HFF-Myc (cell line): ENCODE measurements at places on chromosomes 3 and 15.

GRCh38 chr15:34241376-34242330 lies 16.8 kb downstream of the EMC4 start:
- DNase-seq: no peak

- no peak for DNase-seq
Measured at GRCh38 chr3:188174317-188175044, 20.5 kb downstream of the LPP start.

DNA sequence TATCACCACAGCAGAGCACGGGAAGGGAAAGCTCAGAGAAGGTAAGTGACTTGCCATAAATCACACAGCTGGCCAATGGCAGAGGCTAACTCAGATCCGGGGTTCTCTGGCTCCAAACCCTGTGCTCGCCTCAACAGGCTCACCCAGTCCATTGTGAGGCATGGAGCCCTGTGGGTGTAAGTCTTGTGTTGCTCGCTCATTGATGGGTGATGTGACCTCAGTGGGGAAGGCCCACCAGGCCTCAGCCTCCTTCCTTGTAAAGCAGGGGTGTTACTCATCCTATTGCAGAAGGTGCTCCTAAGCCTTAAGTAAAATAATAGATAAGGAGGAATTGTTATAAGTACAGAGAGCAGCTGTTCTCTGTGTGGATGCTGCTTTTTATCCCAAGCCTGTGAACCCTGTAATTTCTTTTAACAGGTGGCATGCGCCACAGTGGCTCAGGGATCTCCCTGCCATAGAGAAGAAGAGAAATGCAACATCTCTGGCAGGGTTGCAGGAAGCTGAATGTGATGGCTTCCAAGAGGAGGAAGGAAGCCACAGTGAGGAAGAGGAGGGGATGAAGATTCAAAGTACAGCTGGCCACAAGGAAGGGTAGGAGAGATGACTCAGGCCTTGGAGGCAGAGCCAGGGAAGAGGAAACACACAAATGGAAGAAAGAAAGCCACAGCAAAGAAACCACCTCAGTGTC lies 30.9 kb upstream of the SPSB4 start:
- DNase-seq: peak; percentile 2

GRCh38 chr3:158659454-158660237 lies 12.8 kb downstream of the LXN start:
- peak; percentile 44 for DNase-seq

- no peak for DNase-seq
Measured at GRCh38 chr3:177598097-177598833, 401.0 kb upstream of the TBL1XR1 start.

DNA sequence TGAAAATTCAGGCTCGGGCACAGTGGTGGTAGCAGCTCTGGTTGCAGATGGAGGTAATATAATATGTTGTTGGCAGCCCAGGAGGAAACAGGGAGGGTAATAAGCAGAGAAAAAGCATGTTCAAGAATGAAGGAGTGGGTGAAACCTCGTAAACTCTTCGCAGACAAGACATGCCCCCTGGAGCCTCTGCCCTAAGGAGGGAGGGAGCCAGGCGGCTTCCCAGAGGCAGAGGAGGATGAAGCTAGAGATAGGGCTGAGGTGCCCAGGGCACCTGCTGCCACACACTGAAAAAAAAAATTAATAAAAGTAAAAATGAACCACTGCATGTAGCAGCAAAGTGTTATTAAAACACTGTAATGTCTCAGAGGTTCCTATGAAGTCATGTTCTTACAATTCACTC lies 137.3 kb downstream of the FOXP1 start:
- DNase-seq: no peak

DNA sequence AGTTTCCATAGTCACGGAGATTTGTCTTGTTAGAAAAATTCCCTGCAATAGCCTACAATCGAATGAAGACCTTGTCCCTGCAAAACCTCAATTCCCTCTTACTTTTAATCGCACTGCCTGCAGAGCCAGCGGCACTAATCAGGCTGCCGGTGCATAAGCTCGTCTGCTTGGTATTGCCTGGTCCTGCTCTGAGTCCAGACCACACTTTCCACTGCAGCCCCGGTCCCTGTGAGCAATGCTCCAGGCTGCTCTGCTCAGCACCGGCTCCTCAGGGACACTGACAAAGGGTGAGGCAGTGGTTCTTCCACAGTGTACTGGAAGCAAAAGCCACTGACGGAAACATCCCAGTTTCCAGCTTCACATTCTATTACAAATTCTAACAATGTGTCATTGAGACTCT lies 164.3 kb downstream of the OCA2 start:
- no peak for DNase-seq
